ENCODE measurements at places on chromosomes 12 and 14.

- DNase-seq, result peak; percentile 96
These were observed 93.8 kb downstream of the PTPRB start for GRCh38 chr12:70543444-70543843.

DNA sequence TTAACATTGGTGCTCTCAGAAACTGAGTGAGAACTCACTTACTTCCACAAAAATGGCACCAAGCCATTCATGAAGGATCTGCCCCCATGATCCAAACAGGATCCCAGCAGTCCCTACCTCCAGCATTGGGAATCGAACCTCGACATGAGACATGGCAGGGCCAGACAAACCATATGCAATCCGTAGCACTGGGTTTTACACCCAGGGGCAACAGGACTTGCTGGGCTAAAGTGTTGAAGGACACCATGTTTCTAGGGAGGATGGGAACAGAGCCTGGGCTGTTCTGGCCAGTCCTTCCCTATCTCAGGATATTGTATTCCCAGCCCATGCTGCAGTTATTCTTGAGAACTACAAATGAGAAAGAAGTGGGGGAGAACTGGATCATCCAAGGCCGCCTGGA, 36.6 kb downstream of the SERPINA3 start:
- DNase-seq, result no peak

DNA sequence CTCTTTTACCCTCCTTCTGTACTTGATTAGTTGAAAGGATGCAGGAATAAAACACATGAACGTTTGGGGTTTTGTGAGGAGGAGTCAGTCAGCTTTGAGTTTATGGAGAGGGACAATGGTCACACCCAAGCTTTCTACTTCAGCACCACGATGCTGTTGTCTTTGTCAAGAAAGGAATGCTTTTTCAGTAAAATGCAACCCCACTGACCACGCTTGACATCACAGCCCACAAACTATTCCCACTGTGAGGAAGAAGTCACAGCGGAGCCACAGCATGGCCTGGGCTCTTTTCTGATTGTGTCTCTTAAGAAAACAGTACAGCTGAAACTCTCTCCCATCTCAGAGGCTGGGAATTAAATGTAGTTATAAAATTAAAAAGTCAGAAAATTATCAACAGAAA, 135.2 kb downstream of the APAF1 start:
- DNase-seq, result no peak

DNA sequence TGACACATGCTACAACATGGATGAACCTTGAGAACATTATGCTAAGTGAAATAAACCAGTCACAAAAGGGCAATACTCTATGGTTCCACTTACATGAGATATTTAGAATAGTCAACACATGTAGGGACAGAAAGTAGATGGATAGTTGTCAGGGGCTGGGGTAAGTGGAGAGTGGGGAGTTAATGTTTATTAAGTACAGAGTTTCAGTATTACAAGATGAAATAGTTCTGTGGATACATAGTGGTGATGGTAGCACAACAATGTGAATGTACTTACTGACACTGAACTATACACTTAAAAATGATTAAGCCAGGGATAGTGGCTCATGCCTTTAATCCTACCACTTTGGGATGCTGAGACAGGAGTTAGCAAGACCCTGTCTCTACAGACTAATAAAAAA, 8.7 kb downstream of the NUP107 start:
- DNase-seq, result no peak

DNA sequence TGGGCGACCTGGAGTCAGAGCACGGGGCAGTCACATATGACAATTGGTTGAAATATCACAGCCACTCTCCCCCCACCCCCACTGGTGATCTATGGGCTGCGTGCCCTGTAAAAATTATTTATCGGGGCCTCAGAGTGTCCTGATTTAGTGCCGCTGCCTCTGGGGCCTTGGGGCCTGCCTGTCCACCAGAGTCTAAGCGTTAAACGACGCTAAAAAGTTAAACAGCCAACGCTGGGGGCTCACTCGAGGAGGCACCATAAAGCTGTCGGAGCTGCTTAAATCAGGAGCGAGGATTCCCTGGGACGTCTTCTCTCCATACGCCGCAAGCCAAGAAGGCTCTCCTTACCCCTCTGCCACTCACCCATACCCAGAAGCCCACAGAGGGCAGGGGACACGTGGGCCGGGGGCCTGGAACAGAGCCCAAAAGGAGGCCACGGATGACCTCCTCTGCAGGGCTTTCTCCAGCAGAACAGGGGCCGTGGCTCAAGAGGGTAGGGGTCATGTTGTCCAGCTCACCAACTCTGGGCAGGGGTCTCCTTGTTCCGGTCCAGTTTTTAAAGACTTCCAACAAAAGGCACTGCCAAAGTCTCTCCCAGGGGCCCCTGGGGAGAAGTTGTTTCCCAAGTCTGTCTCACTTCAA, 42.2 kb downstream of the SMUG1 start:
- DNase-seq, result no peak

DNA sequence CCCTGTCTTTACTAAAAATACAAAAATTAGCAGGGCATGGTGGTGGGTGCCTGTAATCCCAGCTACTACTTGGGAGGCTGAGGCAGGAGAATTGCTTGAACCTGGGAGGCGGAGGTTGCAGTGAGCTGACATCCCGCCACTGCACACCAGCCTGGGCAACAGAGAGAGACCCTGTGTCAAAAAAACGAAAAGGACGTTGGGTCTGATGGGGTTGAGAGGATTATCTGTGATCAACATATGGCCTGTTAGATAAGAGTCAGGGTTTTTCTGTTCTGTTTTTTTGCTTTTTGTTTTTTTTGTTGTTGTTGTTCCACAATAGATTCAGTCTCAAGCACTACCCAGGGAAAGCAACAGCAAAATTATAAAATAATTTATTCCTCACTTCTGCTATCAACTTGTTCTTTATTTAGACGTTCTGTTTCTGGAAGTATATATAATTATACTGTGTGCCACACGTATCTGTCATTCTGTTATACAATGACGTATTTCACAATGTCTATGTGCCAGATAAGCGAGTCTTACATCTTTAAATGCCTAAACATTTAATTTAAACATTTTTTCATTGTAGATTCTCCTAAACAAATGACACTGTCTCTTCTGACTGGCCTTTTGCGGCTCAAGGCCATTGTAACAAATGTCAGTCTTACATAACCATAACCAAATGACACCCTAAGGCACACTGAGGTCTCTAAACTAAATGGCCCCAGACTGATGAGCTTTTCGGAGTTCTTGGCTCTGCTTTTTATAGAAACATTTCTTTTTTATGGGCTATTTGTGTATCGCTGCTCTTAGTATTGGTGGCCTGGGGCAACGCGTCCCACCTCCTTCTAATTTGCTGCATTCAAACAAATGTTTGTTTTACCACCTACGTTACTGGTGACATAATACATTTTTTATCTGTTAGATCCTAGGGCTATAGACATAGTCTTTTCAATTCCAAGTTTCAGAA, 7.2 kb upstream of the P2RX4 start:
- no peak for DNase-seq

GRCh38 chr12:112046003-112046402, 32.8 kb downstream of the ERP29 start:
- no peak for DNase-seq

GRCh38 chr12:105930557-105931503, 207.9 kb downstream of the NUAK1 start:
- no peak for DNase-seq

- DNase-seq, result no peak
These were observed 2.7 kb upstream of the AHNAK2 start for GRCh38 chr14:104980611-104981531.

Measured in AG04449 (cell line).